ENCODE measurements at places on chromosomes 12 and 14.

GRCh38 chr12:3564861-3565260 lies 73.9 kb downstream of the PRMT8 start:
- no peak for DNase-seq

- no peak for DNase-seq
Measured at GRCh38 chr14:31068235-31068634, 42.1 kb upstream of the STRN3 start.

DNA sequence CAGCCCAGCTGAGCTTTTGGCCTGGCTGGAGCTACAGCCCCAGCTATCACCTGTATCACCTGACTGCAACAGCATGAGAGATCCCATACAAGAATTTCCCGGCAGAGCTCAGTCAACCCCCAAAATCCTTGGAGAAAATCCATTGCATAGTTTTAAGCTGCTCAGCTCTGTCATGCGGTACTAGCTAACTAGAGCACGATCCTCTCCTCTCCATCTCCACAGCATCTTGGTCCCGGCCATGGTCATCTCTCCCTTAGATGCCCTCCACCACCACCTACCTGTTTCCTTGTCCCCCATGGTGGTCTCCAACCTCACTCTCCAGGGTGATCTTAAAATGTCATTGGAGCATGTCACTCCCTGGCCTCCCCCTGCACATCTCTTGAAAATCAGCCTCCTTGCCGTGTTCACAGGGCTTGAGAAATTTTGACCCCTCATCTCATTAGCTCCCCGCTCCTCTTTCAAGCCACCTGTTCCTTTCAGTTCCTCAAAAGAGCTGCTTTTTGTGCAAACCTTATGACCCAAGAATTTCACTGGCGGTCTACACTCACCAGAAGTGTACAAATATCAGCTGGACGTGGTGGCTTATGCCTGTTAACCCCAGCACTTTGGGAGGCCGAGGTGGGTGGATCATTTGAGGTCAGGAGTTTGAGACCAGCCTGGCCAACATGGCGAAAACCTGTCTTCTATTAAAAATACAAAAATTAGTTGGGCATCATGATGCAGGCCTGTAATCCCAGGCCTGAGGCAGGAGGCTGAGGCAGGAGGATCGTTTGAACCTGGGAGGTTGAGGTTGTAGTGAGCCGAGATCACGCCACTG lies 8.1 kb upstream of the CLMN start:
- DNase-seq = no peak

DNA sequence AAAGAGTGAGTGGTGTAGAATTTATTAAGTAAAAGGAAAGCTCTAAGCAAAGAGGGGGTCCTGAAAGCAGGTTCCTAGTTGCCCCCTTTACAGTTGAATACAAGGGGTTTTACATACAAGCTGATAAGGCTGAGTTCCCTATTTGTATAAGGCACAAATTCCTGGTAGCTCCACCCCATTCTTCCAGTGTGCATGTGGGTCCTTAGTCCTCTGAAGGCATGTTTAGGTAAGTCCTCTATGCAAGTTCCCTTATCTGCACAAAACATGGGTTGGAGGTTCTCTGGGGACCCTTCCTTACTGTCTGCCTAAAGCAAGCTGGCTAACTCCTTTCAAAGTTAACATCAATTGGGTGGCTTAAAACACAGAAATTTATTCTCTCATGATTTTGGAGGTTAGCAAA lies 2.9 kb upstream of the FAR2 start:
- DNase-seq = no peak

DNA sequence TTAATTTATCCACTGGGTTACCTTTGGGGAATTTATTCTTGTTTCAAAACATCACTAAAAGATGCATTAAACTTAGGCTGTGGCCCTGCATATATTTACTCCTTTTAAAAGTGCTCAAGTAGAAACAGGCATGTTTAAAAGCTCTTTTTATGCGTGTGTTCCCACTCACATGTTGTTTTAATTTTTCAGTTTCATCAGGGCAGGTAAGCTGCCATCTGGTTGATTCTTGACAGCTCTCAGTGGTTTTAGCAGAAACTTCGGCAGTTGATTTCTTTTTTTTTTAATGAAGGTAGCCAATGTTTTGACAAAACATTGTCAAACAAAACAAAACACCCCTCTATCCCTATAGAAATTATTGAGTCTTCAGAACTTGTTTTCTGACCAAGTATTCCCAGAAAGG lies 89.6 kb upstream of the LGR5 start:
- no peak for DNase-seq

- DNase-seq = no peak
Measured at GRCh38 chr14:75748336-75748735, 87.3 kb downstream of the TTLL5 start.

DNA sequence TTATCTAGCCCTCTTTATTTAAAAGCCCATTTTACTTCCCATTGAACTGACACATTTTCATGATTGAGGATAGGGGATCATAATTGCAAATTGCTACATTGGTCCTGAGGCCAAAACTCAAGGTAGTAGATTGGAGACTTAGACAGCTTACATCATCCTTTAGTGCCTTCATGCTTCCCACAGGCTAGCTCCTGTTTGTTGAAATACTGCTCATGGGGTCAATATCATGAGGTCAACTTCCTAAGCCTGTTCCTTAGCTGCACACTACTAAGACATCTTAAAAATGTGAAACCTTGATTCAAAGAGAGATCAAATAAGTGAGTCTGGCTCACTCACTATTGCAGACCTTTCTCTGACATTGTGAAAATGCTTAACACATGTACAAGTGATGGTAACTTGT lies 113.0 kb downstream of the TBC1D30 start:
- DNase-seq = no peak

DNA sequence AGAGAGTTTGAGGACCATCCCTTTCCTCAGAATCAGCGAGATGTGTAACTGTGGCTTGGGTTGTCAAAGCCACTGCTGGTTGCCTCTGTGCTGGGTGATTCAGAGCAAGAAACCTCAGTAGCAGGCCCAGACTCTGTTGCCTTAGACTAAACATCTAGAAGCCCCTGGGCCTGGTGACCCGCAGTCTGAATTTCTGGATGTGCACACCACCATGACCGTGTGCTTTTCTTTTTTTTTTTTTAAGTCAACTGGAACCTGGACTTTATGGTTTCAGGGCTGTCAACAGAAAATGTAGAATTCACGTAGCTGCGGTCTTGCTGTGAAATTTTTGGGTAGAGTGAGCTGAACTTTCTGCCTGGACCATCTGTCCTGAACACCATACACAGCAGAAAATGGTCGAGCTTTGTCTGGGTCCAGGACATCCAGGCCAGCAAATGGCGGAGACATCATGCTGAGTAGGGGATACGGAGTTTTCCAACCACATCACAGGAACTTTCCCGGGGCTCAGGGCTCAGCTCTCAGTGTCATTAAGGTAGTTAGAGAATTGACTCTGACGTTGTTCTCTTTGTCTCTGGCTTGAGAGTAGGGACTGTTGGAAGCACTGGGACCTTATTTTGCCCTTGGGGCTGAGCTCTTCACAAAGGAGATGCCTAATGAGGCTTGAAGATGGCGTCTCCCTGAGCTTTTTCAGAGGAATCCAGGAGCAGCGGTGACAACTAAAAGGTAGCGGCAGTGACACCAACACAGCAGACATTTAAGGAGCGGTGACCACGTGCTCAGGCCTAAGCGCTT lies 23.0 kb upstream of the BATF start:
- DNase-seq = no peak

DNA sequence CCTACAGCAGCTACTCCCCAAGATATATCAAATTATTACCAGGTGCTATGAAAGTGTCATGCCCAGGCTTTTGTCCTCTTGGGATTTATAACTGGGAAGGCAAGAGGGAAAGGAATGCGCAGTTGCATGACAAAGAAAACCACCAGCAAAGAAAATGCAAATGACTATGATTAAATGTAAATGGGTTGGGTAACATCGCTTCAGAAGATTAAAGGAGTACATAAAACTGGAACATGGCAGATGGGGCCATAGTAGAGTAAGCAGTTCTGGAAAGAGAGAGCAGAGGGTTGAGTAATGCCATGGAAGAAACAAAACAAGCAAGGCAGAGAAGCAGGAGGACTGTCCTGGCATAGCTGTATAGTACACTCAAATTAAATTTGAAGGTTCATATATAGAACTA lies 493.1 kb downstream of the NOVA1 start:
- DNase-seq = peak; percentile 13

- no peak for DNase-seq
Measured at GRCh38 chr14:96085369-96085768, 46.2 kb downstream of the C14orf132 start.

- DNase-seq = no peak
Measured at GRCh38 chr14:85461432-85462133, 68.4 kb upstream of the FLRT2 start.

DNA sequence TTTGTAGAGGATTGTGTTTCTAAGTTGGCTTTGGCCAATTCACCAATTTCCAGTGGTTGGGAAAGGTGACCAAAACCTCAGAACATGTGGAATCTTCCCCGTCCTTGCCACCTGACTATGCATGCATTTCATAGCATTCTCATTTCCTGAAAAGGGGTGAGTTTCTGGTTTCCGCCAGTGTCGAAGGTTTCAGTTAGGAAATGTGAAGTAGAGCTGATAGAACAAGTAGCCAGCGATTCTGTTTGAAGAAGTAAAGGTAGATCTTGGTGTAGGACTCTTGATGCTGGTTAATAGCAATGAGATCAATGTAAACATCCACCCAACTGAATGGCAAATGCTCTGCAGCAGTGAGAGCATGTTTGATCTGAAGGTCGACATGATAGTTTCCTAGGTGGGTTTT lies 15.9 kb downstream of the SMOC1 start:
- no peak for DNase-seq

GRCh38 chr12:131507881-131508280 lies 203.0 kb upstream of the SFSWAP start:
- no peak for DNase-seq

DNA sequence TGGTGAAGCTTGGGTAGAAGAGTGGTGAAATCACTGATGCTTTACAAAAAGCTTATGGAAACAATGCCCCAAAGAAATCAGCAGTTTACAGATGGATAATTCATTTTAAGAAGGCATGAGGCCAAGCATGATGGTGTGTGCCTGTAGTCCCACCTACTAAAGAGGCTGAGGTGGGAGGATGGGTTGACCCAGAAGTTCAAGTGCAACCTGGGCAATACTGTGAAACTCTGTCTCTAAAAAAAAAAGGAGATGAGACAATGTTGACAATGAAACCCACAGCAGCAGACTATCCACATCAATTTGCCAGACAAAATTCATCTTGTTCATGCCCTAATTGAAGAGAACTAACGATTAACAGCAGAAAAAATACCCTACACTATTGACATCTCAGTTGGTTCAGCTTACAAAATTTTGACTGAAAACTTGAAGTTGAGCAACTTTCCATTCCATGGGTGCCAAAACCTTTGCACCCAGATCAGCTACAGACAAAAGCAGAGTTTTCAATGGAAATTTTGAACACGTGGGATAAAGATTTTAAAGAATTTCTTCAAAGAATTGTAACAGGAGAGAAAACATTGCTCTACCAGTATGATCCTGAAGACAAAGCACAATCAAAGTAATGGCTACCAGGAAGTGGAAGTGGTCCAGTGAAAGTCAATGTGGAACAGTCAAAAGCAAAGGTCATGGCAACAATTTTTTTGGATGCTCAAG lies 26.7 kb downstream of the BTG1 start:
- no peak for DNase-seq

GRCh38 chr12:30361145-30361544 lies 334.5 kb downstream of the IPO8 start:
- no peak for DNase-seq

DNA sequence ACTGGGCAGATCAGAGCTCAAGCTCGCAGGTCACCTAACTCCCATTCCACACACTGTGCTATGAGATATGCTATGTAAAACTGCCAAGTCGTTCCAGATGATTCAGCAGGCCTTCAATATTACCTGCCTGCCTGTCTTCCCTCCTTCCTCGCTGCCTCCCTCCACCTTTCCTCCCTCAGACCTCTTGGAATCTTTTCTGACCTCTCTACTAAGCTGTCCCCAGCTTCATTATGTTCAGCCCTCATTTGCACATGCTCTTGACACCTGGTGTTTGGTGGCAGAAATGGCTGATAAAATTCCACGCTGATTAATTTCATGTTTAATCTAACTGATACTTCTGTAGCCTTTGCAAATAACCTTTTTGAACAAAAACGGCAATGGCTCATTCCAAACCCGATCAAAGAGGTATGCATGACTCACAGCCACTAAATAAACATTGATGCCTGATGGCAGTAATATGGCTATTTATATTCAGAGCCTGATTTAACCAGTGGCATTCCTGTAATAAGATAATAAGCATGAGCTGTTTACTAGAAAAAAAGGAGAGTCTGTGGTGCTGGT lies 130.8 kb upstream of the EGLN3 start:
- peak; percentile 93 for DNase-seq

- no peak for DNase-seq
Measured at GRCh38 chr14:34775922-34776321, 61.5 kb upstream of the CFL2 start.

DNA sequence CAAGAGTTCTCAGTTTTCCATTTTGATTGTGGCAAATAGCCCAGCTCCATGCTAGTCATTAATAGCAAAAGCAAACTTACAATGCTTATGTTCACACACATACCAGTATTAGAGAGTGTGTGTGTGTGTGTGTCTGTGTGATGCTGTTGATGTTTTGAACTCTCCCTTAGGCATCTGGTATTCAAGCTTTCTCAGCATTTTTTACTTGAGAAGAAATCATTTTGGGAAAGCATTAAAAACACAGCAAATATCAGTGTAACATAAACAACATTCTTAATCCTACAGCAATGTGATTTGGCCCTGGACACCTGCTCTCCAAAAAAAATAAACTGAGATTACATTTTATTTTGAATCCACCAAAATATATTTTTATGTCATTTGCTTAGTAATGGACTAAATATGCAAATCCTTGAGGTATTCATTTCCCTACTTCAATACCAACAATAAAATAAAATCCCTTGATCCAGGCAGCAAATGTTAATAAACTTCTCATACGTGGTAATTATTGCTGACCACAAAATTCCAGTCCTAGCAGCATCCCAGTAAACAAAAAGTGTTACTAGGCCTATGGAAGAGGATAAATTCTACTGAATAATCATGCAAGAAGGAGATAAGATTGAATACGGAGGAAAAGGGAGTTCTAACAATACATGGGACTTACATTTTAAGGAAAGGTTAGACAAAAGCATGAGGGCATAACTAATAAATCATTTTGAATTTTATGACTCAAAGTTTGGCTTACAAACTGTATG lies 249.5 kb upstream of the CLEC14A start:
- DNase-seq = peak; percentile 4

- DNase-seq = peak; percentile 98
Measured at GRCh38 chr12:2004113-2004929, at the start of gene DCP1B. DCP1B (minus strand) TSS chr12:2004457; CDS start chr12:2004431, 26 bp downstream.

GRCh38 chr12:19125325-19125724 lies 4.2 kb upstream of the PLEKHA5 start:
- no peak for DNase-seq
